ENCODE measurements at places on chromosomes 13 and 19.
A peak's percentile ranks its signal among the peaks of the same experiment; 100 is the strongest.

- DNase-seq, result no peak
These were observed 31.3 kb downstream of the SAE1 start for GRCh38 chr19:47161876-47162489.

DNA sequence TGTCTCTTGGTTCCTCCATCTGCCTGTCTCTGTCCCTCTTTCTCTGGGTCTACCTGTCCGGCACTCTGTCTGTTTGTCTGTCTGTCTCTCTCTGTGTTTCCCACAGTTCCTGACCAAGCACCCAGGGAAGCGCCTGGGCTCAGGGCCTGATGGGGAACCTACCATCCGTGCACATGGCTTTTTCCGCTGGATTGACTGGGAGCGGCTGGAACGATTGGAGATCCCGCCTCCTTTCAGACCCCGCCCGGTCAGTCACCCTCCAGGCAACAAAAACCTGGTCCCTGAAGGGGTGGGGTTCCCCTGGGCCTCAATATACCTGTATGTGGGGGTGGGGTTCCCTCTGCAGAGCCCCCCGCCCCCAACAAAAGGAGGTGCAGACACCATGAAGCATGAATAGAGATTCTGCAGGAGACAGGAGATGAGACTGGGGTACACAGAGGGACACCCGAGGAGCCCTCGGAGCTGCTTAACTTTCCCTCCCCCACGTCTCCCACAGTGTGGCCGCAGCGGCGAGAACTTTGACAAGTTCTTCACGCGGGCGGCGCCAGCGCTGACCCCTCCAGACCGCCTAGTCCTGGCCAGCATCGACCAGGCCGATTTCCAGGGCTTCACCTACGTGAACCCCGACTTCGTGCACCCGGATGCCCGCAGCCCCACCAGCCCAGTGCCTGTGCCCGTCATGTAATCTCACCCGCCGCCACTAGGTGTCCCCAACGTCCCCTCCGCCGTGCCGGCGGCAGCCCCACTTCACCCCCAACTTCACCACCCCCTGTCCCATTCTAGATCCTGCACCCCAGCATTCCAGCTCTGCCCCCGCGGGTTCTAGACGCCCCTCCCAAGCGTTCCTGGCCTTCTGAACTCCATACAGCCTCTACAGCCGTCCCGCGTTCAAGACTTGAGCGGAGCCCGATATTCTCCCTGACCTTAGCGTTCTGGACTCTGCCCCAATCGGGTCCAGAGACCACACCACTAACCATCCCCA is 2.6 kb upstream of the CACNG7 start:
- DNase-seq, result peak; percentile 64

DNA sequence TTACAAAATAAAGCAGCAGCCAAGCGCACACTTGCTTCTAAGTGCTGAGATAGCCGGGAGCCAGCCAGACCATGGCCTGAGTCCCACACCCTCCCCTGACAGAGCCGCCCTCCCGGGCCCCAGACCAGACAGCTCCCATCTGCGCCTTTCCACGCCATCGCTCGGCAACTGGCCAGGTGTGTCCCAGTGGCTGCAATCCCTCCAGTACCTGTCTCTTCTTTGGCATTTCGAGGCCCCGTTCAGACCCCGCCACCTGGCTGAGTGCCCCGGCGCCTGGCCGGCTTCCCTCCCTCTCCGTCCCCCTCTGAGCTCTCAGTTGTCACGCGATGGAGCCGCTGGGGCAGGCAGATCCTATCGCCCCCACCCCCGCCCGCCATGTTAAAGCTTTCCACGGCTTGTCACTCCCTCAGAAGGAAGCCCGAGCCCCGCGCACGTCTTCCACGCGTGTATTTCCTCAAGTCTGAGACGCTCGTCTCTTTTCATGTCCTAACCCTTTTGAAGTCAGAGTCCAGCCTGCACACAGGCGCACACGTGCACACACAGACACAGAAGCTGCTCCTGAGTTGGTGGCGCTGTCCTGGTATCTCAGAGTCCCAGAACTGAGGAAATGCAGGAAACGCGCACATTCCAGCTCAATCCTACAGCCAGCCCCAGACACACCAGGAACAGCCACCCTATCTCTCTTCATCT is 7.9 kb downstream of the MLLT1 start:
- DNase-seq, result no peak

DNA sequence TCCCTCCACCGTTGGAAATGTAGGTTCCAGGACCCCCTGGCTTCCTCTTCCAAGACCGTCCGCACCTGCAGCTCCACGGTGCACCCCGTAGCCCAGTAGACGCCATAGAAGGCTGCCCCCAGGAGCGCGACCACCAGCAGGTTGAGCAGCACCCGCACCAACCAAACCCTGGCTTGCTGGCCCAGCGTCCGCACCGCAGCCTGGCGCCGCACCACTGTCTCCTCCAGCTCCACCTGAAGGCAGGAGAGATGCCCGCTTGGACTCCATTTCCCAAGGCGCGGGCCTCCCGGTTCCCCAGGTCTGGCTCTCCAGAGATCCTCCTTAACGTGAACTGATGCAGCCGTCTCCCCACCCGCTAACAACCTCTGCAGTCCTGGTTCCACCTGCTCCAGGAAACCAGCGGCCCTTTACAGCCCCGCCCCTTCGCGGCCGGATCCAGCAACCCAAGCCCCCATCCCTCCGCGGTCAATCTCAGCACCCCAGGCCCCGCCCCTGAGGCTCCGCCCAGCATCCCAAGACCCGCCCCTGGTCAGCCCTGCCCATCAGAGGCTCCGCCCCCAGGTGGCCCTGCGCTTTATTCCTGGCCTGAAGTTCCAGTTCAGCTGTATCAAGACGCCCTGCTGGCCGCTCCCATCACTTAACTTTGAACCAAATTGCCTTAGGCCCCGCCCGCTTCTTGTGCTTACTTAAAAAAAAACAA is 5.0 kb upstream of the LENG1 start:
- peak; percentile 22 for DNase-seq

- no peak for DNase-seq
These were observed 9.1 kb upstream of the ACOD1 start for GRCh38 chr13:76939215-76939614.

GRCh38 chr19:30431591-30431990 is 59.4 kb downstream of the ZNF536 start:
- DNase-seq, result no peak

- no peak for DNase-seq
These were observed 8.2 kb upstream of the UBL3 start for GRCh38 chr13:29858667-29859066.

DNA sequence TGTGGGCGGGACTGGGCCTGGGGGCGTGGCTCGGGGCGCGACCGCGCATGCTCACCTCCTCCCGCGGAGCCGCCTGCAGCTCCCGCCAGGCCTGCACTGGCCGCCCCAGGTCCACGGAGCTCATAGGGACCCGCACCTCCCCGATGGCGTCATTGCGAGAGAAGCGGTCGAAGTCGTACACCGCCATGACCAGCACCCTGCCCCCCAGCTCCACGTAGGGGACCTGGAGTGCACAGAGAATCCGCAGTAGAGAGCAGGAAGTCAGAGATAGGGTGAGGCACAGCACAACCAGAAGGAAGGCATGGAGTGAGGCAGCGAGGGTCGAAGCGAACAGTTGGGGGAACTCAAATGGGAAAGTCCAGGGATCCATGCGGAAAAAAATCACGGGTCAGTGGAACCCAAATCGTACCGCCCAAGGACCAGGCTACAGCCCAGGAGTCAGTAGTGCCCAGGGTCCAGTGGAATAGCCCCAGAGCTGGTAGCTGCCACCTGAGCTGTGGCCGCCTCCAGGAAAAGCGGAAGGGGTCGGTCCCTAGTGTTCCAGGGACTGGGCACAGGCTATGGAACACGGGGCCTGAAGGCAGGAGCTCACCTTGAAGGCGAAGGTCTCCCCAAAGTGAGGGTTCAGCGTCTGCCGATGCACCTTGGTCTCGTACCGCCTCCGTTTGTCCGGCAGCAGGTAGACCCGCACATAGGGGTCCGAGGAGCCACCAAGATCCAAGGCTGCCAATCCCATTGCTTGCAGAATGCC is 4.8 kb downstream of the SYT5 start:
- no peak for DNase-seq

DNA sequence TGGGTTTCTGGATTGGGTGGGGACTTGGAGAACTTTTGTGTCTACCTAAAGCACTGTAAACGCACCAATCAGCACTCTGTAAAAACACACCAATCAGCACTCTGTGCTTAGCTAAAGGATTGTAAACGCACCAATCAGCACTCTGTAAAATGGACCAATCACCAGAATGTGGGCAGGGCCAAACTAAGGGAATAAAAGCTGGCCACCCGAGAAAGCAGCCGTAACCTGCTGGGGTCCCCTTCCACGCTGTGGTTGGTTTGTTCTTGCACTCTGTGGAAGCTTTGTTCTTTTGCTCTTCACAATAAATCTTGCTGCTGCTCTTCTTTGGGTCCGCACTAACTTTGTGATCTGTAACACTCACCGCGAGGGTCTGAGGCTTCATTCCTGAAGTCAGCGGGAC is 37.3 kb downstream of the LIG4 start:
- DNase-seq, result no peak

DNA sequence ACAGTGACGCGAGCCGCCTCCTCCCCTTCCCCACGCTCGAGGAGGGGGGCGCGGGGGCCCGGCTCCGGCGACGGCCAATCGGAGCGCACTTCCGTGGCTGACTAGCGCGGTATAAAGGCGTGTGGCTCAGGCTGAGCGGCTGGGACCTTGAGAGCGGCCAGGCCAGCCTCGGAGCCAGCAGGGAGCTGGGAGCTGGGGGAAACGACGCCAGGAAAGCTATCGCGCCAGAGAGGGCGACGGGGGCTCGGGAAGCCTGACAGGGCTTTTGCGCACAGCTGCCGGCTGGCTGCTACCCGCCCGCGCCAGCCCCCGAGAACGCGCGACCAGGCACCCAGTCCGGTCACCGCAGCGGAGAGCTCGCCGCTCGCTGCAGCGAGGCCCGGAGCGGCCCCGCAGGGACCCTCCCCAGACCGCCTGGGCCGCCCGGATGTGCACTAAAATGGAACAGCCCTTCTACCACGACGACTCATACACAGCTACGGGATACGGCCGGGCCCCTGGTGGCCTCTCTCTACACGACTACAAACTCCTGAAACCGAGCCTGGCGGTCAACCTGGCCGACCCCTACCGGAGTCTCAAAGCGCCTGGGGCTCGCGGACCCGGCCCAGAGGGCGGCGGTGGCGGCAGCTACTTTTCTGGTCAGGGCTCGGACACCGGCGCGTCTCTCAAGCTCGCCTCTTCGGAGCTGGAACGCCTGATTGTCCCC is at the start of gene JUNB:
Gene JUNB (plus strand): TSS at position 142 of the 706 bp plus-strand sequence. CDS start 286 bp downstream, at position 428.
- DNase-seq, result peak; percentile 93

GRCh38 chr13:113928685-113929627 is 44.9 kb downstream of the C13orf46 start:
- DNase-seq, result no peak

DNA sequence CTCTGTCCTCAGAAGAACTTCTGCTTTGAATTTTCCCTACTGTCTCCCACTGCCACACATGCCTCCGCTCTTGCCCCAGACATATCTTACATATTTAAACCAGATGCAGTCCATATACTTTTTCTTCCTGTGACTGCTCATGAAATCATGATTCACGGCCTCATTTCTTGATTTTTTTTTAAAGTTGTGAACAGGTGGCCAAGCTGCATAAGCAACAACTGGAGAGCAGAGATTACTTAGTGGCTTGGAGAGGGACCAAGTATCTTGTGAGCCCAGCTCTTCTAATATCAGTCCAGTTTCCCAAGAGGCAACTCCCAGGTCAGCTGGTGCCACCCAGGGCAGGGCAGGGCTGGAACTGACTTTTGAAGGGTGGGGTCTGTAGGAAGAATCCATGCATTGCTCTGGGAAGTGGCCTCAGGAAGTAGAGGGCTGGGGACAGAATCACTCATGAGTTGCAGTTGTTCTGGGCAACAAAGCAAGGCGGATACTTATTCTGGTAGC is 152.4 kb downstream of the LMO7 start:
- DNase-seq, result no peak

- no peak for DNase-seq
These were observed 262.2 kb downstream of the KLF5 start for GRCh38 chr13:73321043-73321442.

DNA sequence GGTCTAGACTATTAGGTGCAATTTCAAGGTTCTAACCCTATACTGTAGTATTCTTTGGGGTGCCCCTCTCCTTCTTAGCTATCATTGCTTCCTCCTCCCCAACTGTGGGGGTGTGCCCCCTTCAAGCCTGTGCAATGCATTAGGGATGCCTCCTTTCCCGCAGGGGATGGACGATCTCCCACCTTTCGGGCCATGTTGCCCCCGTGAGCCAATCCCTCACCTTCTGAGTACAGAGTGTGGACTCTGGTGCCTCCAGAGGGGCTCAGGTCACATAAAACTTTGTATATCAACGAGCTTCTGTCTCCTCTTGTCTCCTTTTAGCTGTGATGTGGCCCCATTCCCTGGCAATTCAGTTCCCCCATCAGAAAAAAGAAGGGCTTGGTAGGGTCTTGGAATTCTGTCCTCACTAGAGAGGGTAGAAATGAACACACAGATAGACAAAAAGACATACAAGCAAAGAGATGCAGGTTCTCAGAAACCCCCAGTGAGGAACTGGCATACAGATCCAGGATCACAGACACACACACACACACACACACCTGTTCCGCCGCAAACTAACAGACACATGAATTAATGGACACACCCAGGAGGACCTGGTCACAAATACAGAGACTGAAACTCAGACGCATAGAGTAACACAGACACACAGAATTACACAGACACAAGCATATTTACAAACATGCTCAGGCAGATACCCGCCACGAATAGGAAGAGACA is 2.5 kb upstream of the HNRNPUL1 start:
- no peak for DNase-seq

DNA sequence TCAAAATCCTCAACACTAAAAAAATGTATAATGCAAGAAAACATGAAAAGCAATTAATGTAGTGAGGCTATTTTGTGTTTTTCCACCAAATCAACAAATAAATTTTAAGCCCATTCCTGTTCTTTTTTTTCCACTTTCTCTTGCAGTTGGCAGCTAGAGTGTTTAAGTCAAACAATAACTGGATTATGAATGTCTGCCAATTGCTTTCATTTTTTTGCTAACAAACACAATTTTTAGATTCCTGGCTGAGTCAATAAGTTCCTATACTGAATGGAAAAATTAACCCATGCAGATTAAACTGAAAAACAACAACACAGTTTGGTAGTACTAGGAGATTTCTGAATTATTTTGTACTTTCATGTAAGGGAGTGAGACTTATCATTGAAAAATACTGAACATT is 232.4 kb downstream of the SLITRK5 start:
- no peak for DNase-seq

DNA sequence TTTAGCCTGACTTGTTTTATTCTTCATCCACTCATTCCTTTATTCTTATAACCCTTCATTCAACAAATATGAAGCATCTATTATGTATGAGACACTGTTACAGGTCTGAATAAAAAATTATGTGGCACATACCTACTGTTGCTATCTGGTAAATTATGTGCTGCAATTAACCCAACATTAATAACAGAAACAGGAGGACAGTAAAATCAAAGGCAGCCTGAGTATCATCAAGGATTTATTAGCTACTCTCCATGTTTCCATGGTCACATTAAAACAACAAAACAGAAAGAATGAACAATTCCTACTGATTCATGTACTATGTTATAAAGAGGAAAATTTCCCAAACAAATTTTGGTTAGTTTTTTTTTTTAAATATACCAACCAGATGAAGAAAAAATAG is 43.9 kb downstream of the RAP2A start:
- no peak for DNase-seq

All from activated gamma-delta T cell treated with anti-CD3 and anti-CD28 coated beads, Interleukin-2, amount 50 U/mL, for 16 hours (primary cell).